Stimulated activated effector memory CD8-positive, alpha-beta T cell treated with anti-CD3 and anti-CD28 coated beads, Interleukin-12 subunit alpha, Interleukin-12 subunit beta, amount 100 ng/mL, for 72 hours (primary cell): ENCODE measurements at places on chromosomes 5 and 9.

- no peak for DNase-seq
Measured at GRCh38 chr9:84947412-84947972, 278.0 kb downstream of the NTRK2 start.

GRCh38 chr9:138022121-138022741 is 144.6 kb downstream of the CACNA1B start:
- DNase-seq, result peak; percentile 43

GRCh38 chr5:79612667-79613198 is 492 bp downstream of the TENT2 start:
- DNase-seq, result no peak

DNA sequence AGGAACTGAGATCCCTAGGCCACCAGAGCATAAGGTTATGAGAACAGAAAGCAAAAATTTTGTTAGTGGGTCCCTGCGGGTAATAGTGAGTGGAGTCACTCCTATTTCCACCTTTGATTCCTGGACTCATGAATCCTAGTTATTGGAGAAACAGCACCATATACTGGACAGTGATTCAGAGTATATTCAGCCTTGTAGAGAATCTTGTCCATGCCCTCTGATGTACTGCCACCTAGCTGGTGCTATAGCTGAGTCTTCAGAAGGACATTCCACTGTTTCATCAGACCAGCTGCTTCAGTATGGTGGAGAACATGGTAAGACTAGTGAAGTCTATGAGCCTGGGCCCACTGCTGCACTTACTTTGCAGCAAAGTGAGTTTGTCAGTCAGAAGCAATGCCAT is 25.0 kb upstream of the ITGA2 start:
- DNase-seq, result no peak
